ENCODE measurements at places on chromosomes 4 and X. TPM values are rescaled to one million over a fixed set of nuclear protein-coding genes. Genes with fewer than 3 reads are reported as not detected.

- no peak for DNase-seq
These were observed at the start of gene RAB33A for GRCh38 chrX:130171446-130172126. TSS of gene RAB33A (plus strand) at chrX:130171962. CDS start at chrX:130172063, 101 bp downstream.

GRCh38 chr4:179871726-179872125 is 2371.5 kb upstream of the TENM3 start:
- DNase-seq = no peak

DNA sequence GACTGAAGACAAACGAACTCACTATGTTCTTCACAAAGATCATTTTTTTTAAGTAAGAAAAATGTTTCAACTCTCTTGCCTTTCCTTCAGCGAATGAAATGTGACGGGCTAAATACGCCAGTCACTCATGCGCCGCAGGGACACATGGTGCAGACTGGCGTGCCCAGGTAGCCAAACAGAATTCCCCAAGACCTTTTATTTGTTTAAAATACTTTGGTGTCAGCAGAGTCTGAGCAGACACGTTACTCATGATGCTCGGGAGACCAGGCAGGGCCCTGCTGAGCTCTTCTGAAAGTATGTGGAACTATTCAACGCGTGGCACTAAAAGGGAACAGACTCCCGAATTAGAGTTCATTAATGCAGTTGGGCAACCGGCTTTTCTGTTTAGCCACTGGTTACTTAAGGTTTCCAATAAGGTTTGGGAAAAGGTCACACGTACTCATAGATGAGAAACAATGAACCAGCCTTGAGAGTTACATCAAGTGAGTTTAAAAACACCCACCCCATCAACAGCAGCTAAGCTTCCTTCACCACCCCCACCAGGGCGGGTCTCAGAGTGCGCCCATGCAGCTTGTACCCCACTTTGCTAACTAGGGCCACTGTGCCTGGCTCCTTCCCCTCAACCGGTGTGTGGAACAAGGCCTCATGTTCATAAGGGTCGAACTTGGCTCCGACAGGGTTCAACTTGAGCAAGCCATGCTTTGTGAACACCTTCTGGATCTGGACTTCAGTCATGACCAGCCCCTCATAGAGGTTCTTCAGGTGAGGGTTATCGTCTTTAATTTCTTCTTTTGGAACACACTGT is 7.3 kb downstream of the GRPEL1 start:
- DNase-seq = no peak

- DNase-seq = no peak
These were observed 7.8 kb downstream of the PNCK start for GRCh38 chrX:153665726-153666306.

DNA sequence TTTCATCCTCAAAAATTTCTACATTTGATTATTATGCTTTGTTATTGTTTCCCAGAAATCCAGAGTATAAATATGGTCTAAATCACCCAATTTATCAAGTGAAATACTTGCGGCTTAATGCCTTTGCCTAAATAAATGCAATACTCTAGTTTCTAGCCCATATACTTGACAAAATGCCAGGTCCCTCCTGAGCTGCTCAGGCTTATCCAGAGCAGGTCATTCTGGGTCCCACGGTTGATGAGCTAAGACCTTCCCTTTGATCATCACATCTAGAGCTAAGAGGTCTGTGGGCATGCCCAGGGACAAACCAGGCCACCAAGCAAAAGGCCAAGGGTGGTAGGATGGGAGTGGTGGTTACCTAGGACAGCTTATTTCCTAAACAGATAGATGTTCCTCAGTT is 180.1 kb downstream of the SMIM20 start:
- DNase-seq = peak; percentile 80

GRCh38 chrX:49921109-49921508 is 1.3 kb upstream of the CLCN5 start:
- no peak for DNase-seq

DNA sequence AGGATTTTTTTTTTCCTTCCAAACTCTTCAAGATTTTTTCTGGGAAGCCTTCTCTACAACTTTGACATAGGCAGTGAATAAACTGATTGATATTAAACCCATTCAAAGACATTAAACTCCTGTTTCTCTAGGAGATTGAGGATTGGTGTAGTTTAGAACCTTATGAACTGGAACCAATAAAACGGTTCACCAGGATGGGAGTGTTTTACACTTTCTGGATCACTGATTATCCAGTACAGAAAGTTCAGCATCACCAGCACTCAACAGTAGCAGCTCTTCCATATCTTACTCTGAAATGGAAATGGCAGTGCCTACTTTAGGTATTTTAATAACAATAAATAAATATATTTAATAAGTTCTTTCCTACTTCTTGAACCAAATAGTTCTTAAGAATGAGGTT is 76.7 kb downstream of the BMPR1B start:
- DNase-seq = no peak

The DGAT2L6 gene
- not detected for total RNA-seq

The NR3C2 gene
- total RNA-seq = 1.9 TPM

The EGF gene
- 4.2 TPM for total RNA-seq
